ENCODE measurements at places on chromosomes 5 and 9.

DNA sequence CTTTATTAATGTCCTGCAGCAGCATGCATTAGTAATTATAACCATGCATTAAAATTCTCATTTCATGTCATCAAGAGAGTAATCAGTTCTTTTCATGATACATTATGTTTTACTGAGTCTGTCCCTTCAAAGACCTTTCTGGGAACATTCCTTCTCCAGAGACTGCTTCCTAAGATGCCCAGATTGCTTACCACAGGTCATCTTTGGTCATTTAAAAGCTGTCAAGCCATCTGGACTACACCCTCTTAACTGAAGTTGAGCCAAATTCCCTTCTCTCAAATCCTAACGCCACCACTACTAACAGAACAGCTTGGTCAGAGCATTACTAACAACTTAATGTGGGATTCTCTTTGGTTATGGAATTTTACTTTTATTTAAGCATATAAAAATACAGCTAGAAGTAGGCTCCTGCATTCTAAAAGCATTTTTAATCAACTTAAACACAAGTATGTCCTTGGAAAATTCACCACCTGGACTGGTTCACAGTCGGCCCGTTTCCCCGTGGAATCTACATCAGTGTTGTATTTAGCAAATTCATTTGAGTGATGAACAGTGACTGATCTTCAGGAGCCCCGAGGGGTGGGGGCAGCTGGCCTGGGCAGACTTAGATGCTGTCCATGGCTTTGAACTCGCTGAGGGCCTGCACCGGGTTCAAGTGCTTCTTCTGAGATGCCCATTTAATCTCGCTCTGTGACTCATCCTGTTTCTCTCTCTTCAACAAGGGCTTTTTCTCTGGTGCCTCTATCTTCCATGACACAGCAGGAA lies 92.8 kb upstream of the CCDC112 start:
- DNase-seq, result no peak

DNA sequence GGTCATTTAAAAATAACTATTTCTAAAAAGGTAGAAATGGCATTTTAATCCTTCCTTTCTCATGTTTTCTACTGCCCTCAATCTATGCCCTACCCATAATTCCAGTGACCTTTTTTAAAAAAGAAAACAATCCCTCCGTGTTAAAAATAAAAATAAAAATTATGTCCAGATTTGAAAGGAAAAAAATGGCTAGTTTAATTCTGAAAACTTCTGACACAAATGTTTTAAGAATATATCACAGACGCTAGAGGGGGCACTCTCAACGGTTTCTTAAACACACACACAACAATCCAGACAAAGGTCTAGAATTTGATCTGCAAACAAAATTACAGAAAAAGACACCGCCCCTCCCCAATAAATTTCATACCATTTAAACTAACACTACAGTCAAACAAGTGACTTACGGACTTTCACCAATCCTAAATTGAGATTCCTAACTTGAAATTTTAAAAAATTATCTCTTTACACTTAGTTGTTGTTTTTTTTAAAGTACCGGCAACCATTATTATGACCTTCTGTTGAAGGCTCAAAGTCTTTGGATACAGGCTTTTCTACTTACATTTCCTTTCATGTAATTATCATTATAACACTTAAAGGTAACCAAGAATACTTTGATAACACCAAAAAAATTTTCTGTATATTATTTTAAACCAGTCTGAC lies 38.2 kb downstream of the CLINT1 start:
- peak; percentile 78 for DNase-seq

- no peak for DNase-seq
Measured at GRCh38 chr9:74985041-74985440, 32.3 kb upstream of the C9orf40 start.

DNA sequence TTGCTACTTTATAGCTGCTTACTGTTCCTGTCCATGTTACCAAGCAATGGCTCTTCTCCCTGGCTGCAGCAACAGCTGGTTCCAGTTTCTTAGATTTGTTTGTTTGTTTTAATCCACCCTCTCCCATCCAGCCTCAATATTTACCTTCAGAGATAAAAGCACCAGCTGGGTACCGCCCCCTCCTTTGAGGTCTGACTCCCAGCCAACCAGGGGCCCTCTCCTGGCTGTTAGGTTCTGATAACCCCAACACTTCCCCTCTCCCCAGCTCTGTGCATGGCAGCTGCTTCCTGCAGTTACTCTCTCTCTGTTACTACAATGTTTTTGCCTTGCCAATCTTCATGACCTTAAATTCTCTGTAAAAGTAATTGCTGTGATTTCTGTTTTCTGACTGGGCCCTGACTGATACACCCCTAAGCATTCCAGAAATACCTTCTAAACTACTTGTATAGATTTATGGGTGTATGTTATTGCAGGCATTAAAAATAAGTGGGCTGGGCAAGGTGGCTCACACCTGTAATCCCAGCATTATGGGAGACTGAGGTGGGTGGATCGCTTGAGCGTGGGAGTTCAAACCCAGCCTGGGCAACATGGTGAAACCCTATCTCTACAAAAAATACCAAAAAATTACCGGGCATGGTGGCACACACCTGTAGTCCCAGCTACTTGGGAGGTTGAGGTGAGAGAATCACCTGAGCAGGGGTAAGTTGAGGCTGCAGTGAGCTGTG lies 2.6 kb upstream of the GCNT1 start:
- DNase-seq, result peak; percentile 44

DNA sequence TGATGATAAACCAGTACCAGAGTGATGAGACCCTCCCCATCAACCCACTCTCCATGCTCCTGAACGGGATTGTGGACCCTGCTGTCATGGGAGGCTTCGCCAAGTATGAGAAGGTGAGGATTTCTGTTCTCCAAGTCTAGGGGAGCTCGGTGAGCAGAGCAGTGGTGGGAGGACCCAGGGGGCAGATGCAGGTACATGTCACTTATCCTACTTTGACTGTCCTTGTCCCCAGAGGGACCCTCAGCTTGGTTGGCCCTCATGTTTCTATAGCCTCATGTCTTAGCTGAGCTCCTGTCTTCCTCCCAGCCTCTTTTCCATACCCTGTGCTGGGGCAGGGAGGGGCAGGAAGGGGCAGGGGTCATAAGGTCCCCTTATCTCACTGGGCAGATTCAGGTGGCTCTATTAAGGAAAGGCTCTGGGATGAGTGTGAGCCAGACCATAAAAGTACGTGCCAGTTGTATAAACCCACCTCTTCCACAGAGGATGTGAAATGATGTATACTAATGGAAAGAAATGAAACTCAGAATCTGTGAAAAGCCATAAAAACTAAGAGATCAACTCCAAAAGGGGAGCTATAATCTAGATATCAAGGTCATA lies 38.0 kb upstream of the FOXI1 start:
- DNase-seq, result no peak

DNA sequence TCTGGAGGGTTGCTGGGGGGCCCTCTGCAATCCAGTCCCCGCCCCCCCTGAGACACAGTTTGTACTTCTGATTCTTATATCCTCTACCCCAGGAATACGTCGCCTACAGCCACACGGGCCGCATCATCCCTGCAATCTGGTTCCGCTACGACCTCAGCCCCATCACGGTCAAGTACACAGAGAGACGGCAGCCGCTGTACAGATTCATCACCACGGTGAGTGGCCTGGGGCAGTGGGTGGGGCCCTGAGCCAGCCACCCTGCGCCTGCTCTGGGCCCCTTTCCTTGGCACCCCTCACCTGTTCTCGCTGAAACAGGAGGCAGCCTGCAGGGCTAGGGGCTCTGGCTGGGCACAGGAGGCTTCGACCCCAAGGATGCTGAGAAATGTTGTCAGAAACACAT lies 24.1 kb upstream of the RPL26L1 start:
- no peak for DNase-seq

DNA sequence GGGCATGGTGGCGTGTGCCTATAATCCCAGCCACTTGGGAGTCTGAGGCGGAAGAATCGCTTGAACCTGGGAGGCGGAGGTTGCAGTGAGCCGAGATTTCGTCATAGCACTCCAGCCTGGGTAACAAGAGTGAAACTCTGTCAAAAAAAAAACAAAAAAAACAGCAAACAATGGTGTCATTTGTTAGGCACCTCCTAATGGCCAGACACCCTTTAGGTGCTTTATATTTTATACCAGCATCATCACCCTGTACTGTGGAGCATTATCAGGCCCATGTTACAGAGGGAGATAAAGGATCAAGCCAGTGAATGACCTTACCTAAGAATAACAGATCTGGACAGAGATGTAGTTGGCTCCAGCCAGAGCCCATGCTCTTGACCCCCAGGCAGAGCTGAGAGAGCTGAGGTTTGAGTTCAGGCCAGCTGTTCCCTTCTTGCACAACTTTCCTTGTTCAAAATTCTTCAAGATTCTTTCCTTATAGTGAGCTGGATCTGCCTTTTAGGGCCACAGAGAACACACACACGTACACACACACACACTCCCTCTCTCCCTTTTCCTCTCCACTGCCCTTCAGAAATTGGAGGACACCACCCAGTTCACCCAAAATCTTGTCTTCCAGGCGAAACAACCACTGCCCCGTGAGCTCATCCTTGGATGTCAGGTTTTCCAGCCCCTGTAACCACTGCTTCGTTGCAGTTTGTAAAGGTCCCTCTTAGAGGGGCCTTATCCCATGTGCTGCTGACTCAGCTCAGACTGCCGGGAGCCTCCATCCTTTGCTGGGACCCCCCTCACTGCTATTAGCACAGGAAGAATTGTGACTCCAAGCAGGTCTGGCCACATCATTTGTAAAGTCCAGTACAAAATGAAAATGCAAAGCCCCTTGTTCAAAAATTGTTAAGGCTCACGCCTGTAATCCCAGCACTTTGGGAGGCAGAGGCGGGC lies 10.4 kb upstream of the PTGES start:
- peak; percentile 21 for DNase-seq

DNA sequence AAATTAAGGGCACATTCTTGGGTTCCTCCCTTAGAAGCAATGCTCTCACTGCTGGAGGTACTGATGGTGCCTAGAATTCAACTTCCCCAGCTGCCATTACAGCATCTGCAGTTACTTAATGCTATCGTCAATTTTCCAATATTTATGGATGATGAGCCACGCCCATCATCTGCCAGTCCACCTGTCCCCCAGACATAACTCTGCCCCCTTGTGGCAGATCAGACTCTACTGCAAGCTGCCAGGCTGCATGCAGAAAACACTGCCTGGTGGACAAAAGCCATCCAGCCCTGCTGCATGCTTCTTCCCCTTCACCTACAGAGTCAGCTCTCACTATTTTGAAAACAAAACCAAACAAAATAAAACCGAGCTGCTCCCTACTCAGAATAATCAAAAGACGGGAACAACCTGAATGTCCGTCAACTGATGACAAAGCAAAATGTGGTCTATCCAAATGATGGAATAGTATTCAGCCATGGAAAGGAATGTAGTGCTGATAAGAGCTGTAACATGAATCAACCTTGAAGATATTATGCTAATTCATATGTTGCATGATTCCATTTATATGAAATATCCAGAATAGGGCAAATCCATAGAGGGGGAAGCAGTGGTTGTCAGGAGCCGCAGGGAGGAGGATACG lies 66.4 kb downstream of the RETREG1 start:
- no peak for DNase-seq

- DNase-seq, result no peak
Measured at GRCh38 chr5:35430381-35431162, 187.1 kb upstream of the SPEF2 start.

DNA sequence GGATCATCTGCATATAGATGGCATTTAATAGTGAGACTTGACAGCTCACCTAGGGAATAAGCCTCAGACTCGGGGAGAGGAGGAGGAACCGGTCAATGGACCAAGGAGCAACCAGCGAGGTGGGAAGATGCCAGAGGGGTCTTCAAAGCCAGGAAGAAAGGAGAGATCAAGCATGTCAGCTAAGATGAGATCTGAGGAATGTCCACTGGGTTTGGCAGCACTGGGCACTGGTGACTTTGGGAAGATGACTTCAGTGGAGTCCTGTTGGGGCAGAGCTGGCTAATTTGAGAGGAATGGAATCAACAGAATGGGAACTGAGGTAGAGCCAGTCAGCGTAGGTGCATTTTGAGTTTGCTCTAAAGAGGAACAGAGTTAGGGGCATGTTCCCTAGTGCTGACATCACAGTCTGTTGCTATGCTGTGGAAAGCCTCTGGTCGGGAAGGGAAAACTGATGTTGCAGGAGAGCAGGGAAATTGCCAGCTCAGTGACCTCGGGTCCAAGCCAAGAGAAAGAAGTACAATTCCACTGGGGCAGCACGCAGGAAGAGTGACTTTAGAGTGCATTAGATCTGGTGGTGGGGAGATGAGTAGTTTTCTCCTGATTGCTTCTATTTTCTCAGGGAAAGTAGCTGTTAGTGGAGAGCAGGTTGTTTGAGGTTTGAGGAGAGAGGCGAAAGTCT lies 56.9 kb downstream of the ZNF618 start:
- DNase-seq, result no peak

GRCh38 chr5:43210570-43210969 lies 18.5 kb downstream of the NIM1K start:
- DNase-seq, result no peak

DNA sequence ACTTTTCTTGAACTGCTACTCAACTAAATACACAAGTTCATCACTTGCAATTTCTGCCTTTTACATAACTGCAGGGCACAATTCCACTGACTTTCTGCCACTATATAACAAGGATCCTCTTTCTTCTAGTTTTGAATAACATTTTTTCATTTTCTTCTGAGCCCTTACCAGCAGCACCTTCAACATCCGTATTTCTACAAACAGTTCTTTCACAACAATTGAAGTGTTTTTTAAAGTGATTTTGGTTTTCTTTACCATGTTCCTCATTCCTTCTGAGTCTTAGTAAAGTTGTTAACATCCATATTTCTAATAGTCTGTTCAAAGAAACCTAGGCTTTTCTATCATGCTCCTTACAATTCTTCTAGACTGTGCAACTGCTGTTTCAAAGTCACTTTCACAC lies 127.2 kb upstream of the PITX1 start:
- DNase-seq, result no peak

DNA sequence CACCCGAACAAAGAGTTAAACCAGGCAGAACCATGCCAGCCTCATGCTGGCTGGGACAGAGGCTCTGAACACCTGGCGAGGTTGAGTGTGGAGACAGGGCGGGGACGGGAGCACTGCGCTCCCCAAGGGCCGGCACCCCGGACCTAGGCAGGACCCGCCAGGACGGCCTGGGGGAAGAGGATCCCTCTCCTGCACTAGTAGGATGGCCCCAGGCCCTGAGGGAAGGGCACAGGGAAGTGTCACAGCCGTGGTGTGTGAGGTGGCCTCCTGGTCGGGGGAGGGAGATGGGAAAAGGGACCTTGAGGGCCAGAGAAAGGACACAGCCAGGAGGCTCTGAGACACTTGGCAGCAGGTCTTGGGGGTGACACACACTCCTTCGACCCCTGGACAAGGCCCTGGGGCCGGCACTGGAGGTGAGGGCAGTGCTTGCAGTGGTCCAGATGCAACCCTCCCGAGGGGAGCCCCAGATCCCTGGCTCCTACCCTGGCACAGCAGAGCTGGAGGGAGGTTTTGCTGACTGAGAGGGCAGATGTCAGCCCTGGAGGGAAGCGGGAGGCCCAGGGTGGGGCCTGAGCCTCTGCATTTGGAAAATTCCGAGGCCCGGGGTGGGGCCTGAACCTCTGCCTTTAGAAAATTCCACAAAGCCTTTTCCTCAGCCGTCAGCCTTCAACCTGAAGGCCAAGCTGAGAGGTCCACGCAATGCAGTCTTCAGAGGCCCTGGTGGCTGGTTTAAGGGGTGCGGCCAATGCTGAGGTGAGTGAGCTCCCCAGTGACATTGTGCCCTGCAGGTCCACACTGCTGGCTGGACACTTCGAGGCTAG lies 24.8 kb upstream of the TERT start:
- no peak for DNase-seq

All from tongue (tissue), 3 donors.